NCI-H1105 (cell line): ENCODE measurements at places on chromosomes 7 and 10.
A peak's percentile ranks its signal among the peaks of the same experiment; 100 is the strongest.

DNA sequence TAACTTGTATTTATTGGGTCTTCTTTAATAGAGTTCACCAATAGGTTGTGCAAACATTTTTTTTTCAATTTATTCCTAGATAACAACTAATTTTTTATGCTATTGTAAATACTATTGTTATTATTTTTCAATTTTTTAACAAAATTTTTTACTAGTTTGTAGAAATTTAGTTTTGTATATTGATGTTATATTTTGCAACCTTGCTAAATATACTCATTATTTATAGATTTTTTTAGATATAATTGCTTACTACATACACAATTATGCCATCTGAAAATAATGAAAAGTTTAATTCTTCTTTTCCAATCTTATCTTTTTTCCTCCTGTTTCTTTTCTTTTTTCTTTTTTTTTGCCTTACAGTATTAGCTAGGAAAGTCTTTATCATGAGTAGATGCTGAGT, 216.9 kb downstream of the SLC25A13 start:
- DNase-seq: no peak

GRCh38 chr10:60517805-60518204, 128.1 kb upstream of the ANK3 start:
- no peak for DNase-seq

- DNase-seq: no peak
Observed at GRCh38 chr10:51367127-51367526, 292.8 kb downstream of the PRKG1 start.

GRCh38 chr10:22712956-22713852, 1.2 kb downstream of the PIP4K2A start:
- no peak for DNase-seq

DNA sequence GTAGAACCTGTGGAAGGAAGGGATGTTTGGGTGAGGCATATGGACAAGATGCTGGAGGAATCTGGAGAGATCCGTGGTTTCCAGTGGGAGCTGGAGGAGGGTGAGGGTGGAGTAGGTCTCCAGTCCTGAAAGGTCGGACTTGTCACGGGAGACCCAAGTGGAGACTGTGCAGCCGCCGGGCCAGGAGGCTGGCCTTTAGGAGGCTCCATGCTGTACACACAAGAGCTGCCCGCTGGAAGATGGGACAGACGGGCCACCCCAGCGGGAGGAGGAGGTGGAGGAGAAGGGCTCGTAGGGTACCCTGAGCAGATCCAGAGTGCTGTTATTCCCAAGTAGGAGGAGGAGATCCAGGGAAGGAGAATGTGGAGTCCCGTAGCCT, 106.7 kb downstream of the NKX6-2 start:
- no peak for DNase-seq

- DNase-seq: peak; percentile 74
Observed at GRCh38 chr10:14648005-14648765, 126.5 kb downstream of the FAM107B start.

- DNase-seq: no peak
Observed at GRCh38 chr7:153354071-153354470, 594.5 kb downstream of the ACTR3B start.

DNA sequence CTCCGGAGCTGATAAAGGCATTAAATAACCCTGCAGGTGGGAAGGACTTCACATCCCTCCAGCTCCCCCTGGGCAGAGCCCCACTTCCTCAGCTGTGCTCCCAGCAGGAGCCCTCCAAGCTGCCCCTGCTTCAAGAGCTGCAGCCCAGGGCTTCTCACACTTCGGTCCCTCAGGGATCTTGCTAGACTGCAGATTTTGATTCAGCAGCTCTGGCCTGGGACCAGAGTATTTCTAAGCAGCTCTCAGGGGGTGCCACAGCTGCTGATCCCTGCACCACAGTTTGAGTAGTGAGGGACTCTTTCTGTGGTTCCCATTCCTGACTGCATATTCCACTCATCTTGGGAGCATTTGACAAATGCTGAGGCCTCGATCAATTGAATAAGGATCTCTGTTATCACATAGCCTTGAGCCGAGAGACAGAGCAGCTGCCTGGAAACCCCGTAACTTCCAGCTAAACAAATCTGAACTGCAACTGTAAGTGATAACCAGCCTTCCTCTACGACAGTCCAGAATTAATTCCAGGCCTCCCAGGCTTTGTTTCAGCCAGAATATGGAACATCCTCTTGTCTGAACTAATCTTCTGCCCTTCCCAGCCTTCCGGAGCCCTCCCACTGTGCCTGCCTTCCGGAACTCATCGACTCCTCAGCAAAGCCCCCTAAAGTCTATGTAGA, 161.4 kb downstream of the CCDC3 start:
- DNase-seq: no peak

GRCh38 chr10:93299606-93300287, 182.4 kb downstream of the MYOF start:
- DNase-seq: no peak

DNA sequence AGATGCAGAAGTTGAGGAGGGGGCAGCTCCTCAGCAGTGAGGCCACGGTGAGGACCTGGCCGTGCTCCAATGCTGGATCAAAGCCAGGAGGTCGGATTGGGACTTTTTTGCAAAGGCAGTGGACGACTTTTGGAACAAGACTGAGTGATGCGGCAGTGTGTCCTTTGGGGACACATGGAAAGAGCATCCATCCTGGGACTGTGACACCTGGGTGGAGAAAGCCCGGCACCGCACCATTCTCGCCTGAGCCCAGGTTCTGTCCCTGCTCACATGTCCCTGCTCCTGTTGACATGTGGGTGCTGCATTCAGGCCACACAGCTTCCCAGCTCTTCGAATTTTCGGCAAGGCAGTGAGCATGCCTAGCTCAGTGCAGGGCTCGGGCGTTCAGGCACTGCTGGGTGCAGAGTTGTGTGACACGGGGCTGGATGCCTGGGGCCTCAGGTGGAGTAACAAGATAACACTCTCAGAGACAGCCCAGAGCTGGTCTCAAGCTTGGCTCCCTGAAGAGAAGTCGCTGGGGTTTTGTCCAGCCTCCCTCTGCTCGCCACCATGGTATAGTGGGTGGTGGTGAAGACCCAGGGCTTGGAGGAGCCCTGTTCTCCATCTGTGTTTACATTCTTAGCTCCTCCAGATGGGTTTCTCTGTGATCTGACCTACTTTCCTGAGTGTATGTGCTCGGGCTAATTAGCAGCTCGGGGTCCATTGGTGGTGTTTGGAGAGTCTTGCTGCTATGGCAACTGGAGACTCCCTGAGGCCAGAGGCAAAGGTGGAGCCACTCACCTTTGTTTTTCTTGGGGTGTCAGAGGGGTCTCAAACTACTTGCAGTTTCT, 111.7 kb upstream of the BTBD16 start:
- DNase-seq: no peak

DNA sequence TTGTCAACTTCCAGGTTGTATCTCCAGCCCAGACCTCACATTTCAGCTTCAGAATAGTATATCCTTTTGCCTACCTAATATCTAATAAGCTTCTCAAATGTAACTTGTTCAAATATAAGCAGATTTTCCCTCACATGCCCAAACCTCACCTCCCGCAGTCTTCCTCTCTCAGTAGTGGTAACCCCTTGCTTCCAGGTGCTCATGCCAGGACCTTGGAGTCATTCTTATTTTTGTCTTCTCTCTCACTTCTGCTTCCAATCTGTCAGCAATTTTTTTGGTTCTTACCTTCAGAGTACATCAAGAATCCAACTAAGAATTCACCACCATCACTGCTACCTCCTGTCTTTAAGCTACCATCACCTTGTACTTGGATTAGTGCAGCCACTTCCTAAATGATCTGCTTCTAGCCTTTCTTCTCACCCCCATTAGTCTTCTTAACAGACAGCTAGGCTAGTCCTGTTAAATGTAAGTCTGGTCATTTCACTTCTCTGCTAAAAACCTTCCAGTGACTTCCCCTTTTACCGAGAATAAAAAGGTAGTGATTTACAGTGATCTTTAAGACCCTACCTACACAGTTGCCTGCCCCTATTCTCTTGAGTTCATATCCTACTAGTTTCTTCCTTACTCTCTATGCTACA, 14.0 kb downstream of the ANKIB1 start:
- no peak for DNase-seq

- no peak for DNase-seq
Observed at GRCh38 chr10:10394933-10395658, 622.6 kb upstream of the CELF2 start.

- no peak for DNase-seq
Observed at GRCh38 chr10:30518907-30519306, 84.9 kb downstream of the MAP3K8 start.

DNA sequence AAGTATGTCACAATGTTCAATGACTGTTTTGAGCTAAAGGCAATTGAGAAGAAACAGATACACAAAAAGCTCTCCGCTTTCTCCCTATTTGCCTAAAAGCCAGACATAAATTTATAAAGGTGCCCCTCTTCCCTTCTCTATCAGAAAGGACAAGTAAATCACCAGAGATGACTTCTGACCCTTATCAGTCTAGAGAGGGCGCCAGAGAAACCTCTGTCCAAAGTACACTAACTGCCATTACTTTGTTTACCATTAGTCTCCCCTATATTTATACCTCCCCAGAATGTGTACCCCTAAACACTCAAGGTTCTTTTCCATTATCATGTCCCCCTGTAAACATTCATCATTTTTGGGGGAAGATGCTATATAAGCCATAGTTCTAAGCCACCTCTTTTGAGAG, 49.3 kb downstream of the TPK1 start:
- no peak for DNase-seq

GRCh38 chr7:5302577-5302976, 19.8 kb downstream of the SLC29A4 start:
- DNase-seq: no peak

DNA sequence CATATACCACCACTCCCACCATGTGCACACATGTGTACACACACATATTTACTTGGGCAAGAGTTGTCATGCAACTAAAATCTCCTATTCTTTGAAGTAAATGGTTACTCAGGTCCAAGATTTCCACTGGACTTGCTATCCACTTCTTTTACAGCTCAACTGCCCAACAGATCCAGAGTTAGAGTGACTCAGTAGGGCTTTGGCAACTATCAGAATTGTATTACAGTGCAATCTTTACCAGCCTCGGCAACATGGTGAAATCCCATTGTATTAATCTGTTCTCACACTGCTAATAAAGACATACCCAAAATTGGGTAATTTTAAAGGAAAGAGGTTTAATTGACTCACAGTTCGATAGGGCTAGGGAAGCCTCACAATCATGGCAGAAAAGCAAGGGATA, 51.9 kb upstream of the ABLIM1 start:
- DNase-seq: no peak

- no peak for DNase-seq
Observed at GRCh38 chr10:96910488-96911395, 78.6 kb downstream of the LCOR start.

- DNase-seq: no peak
Observed at GRCh38 chr7:103887853-103888602, 101.4 kb downstream of the RELN start.

DNA sequence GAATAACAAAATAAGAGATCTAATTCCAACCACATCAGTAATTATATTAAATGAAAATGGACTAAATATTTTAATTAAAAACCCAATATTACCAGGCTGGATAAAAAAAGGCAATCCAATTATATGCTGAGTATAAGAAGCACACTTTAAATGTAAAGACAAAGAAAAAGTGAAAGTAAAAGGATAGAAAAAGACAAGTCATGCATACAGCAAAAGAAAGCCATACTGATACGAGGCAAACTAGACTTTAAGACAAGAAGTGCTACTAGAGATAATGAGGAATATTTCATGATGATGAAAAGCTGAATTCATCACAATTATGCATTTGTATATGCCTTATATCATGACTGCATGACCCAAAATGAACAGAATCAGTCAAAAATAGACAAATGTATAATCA, 628.6 kb downstream of the PHTF2 start:
- no peak for DNase-seq

GRCh38 chr7:113892818-113893217, 26.0 kb downstream of the PPP1R3A start:
- no peak for DNase-seq

DNA sequence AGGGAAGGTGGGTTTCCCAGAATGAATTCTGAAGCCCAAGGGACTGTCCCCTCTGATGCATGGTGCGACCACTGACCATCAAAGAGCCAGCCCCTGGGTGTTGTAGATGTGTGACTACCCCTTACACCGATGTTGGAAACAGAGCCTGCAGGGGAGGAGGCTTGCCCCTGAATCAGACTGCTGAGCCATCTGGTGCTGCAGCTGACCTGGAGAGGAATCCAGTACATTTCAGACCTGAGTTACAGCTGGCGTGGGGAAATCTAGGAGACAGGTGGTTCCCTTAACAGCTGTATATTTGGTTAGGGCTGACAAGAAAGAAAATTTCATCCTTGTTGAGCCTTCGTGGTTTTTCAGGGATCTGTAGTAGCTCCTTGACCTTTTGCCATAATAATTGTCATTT, 195.5 kb downstream of the CELF2 start:
- DNase-seq: no peak

DNA sequence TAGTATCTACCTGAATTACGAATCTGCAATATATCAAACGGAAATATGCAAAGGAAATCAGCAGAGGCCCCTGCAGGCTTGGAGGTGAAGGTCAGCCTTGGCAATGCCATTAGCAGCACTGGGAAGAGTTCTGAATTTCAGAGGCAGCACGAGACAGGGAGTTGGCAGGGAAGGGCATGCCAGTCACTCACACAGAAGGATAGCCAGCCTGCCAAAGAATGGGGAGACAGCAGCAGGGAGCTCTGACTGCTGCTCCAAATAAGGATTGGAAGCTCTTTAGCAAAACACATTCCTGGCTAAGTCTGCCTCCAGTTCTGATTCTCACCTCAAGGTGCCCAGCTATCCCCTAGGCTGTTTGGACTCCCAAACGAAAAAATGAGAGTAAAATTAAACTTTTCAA, 188.0 kb downstream of the PDE1C start:
- DNase-seq: no peak

DNA sequence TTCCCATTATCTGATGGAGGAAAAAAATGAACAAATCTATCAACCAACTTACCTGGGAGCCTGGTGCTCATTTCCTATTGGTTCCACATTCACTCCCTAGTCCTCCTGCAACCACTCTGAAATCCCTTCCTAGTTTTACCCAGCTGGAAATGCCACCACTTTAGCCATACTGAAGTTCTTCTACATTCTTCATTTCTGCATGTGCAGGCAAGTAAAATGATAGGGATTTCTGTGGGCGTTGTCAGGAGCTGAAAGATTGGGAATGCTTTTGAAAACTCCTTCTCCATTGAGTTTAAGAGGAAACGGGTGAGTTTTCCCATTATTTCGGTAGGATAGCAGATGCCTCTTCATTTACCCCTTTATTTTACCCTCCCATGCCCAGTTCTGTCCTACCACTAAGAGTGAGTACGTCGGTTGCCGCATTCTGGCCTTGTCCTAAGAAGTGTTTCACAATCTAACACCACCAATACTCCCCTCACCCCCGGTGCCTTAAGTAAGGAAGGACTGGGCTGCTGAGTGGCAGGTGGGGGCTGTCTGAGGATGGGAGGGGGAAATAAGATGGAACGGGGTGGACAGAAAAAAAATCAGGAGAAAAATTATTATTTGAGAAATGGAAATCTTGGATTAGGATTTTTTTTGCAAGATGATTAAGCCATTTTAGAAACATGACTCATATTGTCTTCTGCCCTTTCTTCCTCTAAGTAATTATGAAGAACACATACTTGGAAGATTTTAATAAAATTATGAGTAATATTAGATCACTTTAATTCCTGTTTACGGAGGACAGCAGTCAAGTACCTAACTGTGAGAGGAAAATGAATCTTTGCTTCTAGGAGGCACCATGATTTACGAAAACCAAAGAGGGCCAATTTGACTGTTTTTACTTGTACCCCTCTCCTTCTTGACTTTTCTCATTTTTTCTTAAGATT, 13.2 kb upstream of the TAS2R60 start:
- DNase-seq: no peak
